NCI-H1092 treated with DMSO at 0.1 percent for 48 hours (cell line): ENCODE measurements at places on chromosomes 4 and X.

DNA sequence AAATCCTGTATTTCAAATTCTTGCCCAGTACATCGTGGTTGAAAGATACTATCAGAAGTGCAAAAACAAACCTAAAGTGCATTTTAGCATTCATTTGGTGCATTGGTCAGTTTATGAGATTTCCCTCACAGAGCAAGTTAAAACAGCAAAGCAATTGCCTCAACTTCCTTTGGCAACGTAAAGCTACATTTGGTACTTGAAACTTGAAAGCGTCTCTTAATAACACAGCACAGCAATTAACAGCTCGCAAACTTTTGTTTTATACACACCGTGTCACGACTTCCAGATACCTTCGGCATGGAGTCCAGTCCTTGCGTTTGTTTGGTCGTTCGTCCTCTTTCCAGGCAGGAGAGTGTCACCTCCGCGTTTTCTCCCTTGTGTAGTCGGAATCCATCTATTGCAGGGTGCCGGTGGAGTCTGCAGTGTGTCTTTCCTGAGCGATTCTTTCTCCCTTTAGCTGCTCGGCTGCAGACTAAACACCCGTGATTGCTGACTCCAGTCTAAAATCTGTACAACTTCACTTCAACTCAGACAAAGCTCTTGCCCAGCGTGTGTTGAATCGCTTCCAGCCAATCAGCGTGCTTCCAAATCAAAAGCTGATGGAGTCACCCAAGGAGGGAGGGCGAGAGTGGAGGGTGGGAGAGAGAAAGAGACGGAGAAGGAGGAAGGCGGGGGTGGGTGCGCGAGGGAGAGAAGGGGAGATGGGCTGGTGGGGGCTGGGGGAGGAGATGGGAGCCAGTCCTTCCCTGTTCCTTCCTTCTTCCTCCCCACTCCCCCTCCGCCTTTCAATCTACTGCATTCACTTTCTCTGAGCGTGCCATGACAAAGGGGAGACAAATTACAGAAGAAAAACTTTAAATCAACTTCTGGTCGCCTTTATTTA lies at the start of gene PCDH18:
TSS of gene PCDH18 (minus strand) at position 509 of the 883 bp plus-strand sequence. CDS start at position 103, 406 bp downstream.
- no peak for DNase-seq

GRCh38 chr4:61200187-61200915 lies at the start of gene ADGRL3:
ADGRL3 (plus strand) TSS chr4:61200326.
- DNase-seq, result peak; percentile 92

GRCh38 chr4:5488413-5488812 lies 219.9 kb downstream of the EVC2 start:
- DNase-seq, result no peak

DNA sequence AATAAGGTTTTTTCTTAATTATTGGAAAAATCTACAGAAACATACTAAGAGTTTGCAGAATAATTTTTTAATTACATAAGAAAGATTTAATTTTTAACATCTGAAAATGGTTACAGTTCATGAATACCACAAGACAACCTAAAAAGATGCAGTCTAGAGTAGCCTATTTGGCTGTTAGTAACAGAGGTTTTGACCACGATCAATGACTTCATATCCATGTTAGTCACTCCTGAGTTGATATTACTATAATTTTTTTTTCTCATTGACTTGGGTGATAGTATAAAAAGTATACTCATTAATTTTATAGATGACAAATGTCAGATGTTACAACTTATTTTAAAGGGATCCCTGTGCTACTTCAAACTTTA lies 272.5 kb downstream of the DCTD start:
- no peak for DNase-seq

DNA sequence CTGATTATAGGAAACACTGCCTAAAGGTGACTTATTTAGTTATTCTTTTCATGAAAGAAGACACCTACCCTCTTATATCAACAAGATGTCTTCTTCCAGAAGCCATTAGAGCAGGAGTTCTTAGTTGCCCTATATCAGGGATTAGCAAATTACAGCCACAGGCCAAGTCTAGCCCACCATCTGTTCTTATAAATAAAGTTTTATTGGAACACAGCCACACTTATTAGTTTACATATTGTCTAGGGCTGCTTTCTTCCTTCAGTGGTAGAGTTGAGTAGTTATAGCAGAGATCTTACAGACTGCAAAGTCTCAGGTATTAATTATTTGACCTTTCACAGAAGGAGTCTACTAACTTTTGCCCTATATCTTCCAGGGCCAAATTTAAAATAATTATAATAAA lies 157.2 kb upstream of the NOCT start:
- no peak for DNase-seq

DNA sequence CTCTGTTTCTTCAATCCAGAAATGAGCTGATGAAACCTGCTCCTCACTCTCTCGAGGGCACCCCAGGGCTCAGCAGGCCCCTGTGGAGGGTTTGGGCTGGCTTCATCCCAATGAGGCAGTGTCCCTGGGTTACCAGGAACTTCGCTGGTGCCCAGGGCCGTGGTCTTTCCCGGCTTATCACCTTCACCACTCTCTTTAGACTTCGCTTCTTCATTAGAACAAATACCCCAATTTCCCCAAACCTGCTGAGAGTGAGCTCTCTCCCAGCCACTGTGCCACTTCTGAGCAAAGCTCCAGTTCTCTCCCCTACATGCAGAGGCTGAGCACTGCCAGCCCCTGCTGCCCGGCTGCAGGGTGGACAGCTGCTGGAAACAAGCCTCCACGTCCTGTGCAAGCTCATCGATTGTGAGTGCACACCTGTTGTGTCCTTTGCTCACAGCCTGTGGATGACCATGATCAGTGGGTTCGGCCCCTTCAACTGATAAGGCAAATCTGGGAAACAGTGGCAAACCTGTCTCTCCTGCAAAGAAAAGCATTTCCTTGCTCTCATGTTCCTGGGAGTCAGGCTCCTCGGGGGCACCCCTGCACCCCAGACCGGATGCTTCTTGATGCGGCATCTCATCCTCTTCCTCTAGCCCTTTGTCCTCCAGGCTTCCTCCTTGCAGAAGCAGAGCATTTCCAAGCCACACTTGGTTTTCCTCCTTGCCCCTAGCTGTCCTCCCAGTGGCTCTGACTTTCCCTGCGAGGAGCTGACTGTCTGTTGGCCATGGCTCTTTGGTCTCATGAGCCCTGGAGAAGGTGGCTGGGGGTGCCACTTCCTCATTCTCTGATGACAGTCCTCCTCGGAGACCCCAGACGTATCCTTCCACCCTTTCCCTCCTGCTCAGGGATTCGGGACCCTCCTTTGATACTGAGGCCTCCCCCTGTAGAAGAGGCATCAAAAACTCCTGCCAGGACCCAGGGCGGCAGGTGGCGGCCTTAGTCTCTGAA lies 28.7 kb downstream of the C4orf50 start:
- DNase-seq, result no peak

DNA sequence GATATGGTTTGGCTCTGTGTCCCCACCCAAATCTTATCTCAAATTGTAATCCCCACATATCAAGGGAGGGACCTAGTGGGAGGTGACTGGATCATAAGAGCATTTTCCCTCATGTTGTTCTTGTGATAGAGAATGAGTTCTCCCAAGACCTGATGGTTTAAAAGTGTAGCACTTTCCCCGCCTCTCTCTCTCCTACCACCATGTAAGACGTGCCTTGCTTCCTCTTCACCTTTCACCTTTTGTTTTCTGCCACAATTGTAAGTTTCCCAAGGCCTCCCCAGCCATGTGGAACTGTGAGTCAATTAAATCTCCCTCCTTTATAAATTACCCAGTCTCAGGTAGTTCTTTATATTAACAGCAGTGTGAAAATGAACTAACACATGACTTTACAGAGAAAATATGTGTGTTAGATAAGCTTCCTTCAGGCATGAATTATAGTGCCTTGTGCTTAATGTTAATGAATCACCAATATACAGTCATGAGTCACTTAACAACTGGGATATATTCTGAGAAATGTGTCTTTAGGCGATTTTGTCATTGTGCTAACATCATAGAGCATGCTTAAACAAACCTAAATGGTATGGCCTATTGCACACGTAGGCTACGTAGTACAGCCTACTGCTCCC lies 37.9 kb downstream of the PDGFC start:
- DNase-seq, result no peak

DNA sequence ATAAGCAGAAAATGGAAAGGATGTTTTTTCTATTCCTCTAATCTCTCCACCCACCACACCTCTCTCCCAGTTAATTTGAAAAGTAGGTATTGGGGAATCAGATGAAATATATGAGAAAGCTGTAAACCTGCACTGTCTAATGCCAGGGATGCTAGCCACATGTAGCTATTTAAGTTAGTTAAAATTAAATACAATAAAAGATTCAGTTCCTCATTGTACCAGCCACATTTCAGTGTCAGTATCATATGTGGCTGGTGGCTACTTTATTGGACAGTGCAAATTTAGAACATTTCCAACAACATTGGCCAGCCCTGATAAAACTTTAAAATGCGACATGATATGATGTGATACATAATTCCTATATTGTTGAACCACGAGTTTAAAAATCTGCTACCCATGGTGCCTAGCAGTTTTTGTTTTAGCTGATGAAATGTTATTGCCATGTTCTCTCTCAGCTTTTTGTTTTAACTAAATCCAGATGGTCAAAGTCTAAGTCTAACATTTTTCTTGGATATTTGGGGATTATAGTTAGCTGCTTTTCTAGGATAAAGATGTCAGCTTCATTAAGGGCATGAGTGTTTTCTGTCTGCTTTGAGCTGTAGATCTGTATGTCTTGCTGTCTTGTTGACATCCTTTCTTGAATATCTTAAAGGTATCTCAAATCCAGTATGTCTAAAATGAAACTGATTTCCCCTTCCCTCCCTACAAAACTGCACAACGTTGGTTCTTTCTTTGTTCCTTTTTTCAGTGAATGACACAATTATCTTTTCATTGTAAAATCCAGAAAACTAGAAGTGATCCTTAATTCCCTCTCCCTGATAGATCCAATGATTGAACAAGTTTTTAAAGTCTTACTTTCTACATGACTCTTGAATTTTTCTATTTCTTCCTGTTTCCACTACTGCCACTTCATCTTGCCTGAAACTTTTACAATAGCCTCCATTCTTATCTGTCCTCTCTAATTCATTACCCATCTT lies 6.2 kb downstream of the ARFIP1 start:
- DNase-seq, result no peak

- no peak for DNase-seq
Measured at GRCh38 chr4:42474406-42474805, 77.1 kb downstream of the SHISA3 start.

GRCh38 chr4:10983268-10983667 lies 298.7 kb upstream of the CLNK start:
- no peak for DNase-seq

- DNase-seq, result no peak
Measured at GRCh38 chr4:14850455-14851097, 151.7 kb upstream of the CPEB2 start.

DNA sequence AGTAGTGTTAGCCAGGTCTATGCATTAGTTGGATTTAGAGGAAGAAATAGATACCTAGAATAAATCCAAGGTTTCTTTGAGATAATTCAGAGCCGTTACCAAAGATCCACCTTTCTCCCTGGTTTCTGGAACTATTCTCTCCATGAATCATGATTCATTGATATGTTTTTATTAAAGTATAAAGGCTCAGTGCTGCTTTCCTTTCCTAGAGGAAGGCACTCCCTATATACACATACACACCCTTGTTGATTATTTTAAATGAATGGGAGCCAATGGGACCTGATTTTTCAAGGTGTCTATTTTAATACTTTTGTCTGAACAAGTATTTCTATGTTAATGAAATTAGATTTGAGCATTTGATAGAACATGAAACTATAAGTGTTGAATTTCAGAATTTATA lies 146.8 kb upstream of the SPRY1 start:
- DNase-seq, result no peak

GRCh38 chr4:182578402-182578801 lies 335.2 kb downstream of the TENM3 start:
- no peak for DNase-seq

DNA sequence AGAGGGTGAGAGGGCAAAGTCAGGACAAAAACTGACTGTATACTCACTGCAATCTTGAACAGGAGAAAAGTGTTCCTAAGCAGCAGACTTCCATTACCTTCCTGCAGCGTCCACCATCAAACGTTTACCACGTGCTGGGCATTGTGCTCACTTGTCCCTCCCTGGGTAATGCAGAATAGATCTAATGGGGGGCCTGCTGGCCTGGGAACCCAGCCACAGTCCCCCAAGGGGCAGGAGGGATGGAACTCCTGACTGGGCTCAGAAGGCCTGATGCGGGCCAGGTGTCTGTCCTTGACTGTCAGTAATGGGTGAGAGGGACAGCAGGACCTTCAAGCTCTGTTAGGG lies 37.6 kb upstream of the FAM156A start:
- no peak for DNase-seq

GRCh38 chr4:65880594-65880993 lies 210.3 kb upstream of the EPHA5 start:
- peak; percentile 5 for DNase-seq
